GM12892 (cell line): ENCODE measurements at places on chromosomes 4 and X.
A peak's percentile ranks its signal among the peaks of the same experiment; 100 is the strongest.

- DNase-seq, result no peak
These were observed 5.1 kb downstream of the UPRT start for GRCh38 chrX:75278991-75279390.

- DNase-seq, result no peak
These were observed 104.2 kb downstream of the AFF1 start for GRCh38 chr4:87038837-87039615.

DNA sequence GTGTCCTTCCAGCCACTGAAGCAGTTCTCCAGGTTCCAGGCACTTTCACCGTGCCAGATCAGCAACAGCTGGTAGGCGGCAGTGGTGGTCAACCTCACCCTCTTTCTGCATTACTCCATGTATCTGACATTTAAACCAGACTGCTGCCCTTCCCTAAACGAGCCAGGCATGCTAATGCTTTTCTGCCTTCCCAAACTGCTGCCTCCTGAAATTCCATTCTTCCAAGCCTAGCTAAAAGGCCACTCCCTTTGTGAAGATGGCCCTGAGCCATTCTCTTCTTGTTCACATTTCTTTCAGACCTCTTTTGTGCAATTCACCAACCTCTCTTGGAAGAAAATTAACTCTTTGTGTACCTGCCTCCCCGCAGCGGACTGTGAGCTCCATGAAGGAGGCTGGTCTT lies 73.7 kb downstream of the CHST7 start:
- no peak for DNase-seq

DNA sequence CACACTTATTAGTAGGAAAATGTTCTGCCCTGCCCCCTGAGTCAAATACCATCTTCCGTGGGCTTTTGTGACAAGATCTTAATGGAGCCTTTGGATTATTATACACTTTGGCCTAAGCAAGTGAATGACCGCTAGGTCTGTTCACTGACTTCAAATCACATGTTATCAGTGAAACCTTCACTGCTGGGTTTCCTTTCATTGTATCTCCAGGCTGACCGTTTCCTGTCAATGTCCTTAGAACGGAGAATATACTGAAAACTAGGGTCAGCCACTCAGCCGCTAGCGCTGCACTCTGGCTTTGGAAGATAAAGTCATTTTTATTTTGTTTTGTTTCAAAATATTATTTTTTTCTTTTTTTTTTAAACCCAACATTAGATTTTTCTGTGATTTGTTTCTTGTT lies 107.0 kb upstream of the TLL1 start:
- DNase-seq, result no peak

GRCh38 chr4:80732010-80732409 lies 298.5 kb upstream of the BMP3 start:
- DNase-seq, result no peak

GRCh38 chr4:44448521-44449461 lies at the start of gene KCTD8:
Gene KCTD8 (minus strand): TSS chr4:44448809.
- peak; percentile 54 for DNase-seq

DNA sequence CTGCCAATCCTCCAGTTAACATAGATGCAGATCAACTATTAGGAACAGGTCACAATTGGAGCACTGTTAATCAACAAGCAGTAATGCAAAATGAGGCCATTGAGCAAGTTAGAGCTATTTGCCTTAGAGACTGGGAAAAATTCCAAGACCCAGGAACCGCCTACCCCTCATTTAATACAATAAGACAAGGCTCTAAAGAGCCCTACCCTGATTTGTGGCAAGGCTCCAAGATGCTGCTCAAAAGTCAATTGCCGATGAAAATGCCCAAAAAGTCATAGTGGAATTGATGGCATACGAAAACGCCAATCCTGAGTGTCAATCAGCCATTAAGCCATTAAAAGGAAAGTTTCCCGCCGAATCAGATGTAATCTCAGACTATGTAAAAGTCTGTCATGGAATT lies 20.5 kb upstream of the TRIM61 start:
- DNase-seq, result no peak

GRCh38 chr4:37978248-37978924 lies 18.2 kb downstream of the PTTG2 start:
- DNase-seq, result no peak

DNA sequence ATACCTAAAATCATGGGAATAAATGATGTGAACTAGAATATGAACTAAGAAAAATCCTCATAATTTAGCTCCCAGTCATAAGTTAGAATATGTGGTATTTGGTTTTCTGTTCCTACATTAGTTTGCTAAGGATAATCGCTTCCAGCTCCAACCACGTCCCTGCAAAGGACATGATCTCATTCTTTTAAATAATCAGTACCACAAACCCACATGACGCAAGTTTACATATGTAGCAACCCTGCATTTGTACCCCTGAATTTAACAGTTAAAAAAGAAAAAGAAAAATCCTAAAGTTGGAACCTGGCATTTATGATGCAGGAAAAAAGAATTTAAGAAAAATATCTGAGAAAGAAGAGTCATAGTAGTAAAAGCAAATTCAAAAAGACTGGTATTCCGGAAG lies 13.3 kb downstream of the UBA6 start:
- no peak for DNase-seq

- no peak for DNase-seq
These were observed 208.5 kb upstream of the IGFBP7 start for GRCh38 chr4:57318703-57319102.

DNA sequence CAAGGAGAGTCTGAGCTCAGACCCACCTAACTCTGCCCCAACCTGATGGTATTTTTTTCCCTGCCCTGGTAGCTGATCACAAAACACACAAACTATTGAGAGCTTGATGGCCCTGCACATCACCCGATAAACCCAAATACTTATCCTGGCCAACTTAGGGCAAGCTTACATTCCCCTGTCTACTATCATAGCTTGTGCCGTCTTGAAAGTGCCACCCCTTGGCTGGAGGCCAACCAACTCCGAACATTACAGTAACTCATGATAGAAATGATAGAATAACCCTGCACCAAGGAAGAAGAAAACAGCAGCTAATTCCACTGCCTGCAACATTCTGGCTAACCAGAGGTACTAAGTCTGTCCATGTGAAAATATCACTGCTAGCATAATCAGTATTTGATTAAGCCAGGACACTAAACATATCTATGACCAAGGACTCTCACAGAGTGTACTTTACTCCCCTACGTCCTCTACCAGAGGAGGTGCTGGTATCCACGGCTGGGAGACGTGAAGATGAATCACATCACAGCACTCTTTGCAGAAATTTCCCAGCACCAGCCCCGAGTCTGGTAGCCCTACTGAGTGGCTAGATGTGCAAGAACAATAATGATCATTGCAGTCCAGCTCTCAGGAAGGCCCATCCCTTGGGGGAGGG lies 8.9 kb downstream of the STBD1 start:
- DNase-seq, result no peak

DNA sequence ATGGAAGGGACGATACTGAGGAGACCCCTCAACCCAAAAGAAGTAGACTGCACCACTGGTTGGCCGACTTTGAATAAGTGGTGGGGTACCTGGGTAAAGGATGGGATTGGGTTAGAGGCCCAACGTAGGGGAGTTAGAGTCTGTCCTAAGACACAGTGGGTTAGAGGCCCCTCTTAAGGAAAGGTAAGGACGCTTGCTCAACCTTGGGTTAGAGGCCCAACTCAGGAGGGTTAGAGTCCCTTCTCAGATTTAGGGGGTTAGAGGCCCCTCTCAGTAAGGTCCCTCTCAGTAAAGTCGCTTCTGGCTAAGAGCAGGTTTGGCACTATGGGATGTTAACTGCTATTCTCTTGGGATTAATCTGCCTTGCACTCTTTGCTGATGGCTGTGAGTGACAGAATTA lies 81.3 kb downstream of the ACOX3 start:
- DNase-seq, result no peak

GRCh38 chr4:53614591-53614990 lies 23.3 kb upstream of the LNX1 start:
- no peak for DNase-seq

DNA sequence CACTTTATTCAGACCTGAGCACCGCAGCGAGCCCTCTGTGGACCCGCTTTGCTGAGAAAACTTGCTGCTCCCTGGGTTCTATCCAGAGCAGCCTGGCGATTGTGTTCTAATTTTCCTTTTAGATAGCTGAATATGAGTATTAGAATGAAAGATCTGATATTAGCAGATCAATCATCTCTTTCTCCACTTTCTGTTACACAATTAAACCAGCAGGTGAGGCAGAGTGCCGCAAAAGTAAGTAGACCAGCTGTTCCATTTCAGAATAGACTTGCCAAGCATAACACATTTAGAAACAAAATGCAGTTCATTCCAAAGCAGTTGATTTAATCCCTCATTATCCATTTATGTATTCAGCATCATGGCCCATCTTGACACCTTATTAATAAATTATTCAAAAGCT lies 58.6 kb downstream of the PALLD start:
- no peak for DNase-seq

DNA sequence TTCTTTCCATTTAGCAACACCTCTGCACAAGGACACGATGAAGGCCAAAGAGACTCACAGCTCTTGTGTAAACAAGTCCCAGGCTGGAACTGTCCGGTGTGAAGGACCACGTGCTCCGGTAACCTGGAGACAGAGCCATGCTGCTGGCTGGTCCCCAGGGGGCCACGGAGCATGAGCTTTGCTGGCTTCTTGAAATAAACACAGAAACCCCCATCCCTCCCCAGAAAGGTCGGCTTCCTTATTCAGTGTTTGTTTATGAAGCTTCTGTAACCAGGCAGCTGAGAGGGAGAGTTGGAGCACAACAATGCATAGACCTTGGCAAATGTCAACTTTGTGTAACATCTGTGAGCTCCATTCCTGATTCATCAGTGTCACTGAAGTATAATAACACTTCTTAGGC lies 109.4 kb downstream of the GPR143 start:
- no peak for DNase-seq

DNA sequence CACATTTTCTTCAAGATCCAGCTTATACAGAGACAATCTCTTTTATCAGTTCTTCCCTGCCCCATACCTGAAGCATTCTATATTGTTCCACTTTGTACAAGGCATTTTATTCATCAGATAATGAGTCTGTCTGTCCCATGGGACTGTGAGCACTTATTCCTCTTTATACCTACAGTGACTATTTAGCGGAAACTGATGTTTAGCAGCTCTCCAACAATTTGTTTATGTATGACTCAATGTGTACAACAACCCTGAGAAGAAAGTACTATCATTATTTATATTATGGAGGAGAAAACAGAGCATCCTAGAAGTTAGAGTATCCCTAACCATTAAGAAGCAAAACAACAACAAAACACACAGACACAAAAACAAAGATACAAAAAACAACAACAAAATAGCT lies 306.5 kb downstream of the PRDM5 start:
- DNase-seq, result no peak

DNA sequence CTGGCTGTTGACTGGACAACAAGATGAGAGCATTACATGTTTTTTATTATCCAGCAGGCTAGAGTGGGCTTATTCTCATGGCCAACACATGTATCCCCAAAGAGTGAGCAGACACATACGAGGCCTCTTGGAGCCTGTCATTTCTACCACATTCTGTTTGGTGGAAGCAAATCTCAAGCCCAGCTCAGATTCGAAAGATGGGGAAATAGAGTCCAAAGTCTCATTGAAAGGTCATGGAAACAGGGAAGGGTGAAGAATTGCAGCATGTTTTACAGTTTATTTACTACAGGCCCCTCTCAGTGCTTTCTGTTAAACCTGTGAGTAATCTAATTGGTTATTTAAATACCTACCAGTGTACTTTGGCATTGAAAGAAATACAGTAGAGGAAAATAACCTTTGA lies 108.6 kb downstream of the FRAS1 start:
- no peak for DNase-seq

GRCh38 chr4:113962016-113962347 lies 17.5 kb downstream of the ARSJ start:
- no peak for DNase-seq

DNA sequence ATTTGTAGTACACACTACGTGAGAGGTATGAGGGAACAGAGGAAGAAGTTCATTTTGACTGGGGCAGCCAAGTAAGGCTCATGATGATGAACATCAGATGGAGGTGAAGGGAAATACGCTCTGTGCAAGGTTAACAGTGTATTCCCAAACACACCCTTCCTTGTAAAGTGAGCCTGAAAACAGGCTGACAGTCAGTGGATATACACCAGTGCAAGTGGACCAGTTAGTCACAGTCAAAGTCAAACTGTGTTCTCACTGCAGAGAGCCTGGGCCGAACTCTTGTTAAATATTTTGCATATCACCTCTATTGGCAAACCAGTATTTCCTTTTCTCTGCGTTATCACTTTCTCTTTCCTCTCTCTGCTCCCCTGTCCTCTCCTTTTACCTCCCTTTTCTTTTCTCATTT lies 23.4 kb upstream of the RHOH start:
- DNase-seq, result no peak

DNA sequence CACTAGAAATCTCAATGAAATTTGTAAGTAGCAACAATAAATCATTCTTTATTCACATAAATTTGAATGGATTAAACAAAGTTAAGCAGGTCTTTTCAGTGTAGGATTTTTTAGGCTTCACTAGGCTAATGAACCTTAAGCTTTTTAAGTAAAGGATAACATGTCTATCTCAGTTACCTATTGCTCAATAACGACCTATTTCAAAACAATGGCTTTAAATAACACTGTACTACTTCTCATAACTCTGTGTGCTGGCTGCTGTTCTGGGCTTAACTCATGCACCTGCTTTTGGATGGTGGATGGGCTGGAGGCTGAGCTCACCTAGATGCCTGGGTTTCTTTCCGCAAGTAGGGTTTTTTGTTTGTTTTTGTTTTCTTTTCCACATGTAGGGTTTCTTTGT lies 495.0 kb upstream of the SLIT2 start:
- DNase-seq, result no peak

DNA sequence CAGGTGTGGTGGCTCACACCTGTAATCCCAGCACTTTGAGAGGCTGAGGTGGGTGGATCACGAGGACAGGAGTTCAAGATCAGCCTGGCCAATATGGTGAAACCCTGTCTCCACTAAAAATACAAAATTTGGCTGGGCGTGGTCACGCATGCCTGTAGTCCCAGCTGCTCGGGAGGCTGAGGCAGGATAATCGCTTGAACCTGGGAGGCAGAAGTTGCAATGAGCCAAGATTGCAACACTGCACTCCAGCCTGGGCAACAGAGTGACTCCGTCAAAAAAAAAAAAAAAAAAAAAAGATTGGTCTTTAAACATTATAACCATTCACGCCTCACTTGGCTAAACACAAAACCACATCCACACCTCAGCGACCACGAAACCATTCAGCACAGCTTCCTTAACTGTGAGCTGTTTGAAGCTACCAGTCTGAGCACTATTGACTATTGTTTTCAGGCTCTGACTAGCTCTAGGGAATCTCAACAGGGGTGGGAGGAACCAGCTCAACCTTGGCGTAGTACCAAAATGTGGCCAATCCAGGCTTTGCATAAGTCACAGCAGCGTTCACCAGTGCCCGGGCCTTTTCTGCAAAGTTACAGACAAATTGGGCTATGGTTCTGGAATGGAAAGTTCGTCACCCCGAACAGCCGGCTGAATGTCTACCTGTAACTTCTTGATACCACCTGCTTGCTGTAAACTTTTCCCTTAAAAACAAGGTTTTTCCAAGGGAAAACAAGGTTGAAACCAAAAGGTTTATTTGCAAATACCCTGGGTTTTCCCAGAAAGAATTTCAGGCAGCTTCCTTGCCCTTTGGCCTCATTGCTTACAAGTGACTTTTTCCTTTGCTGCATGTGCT lies 73.6 kb upstream of the DHX15 start:
- DNase-seq, result no peak
